GM13976 (cell line): ENCODE measurements at places on chromosomes 7 and 10.

GRCh38 chr10:31708474-31708873 is 220.2 kb downstream of the ARHGAP12 start:
- DNase-seq: no peak

DNA sequence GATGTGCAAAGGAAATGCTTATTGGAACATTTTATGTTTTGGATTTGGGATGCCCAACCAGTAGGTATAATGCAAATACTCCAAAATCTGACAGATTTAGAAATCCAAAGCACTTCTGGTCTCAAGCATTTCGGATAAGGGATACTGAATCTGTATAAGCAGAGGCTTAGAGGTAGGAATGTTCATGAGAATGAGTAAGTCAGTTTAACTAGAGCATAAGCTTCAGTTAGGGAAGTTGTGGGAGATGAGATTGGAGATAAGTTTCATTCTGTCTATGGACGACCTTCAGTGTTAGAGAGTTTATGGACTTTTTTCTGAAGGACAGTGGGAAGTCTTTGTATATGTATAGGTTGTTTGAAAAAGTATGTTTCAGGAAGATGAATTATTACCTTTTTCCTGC is 10.4 kb downstream of the TAX1BP1 start:
- no peak for DNase-seq

GRCh38 chr10:78578929-78579328 is 489.8 kb upstream of the ZMIZ1 start:
- no peak for DNase-seq

DNA sequence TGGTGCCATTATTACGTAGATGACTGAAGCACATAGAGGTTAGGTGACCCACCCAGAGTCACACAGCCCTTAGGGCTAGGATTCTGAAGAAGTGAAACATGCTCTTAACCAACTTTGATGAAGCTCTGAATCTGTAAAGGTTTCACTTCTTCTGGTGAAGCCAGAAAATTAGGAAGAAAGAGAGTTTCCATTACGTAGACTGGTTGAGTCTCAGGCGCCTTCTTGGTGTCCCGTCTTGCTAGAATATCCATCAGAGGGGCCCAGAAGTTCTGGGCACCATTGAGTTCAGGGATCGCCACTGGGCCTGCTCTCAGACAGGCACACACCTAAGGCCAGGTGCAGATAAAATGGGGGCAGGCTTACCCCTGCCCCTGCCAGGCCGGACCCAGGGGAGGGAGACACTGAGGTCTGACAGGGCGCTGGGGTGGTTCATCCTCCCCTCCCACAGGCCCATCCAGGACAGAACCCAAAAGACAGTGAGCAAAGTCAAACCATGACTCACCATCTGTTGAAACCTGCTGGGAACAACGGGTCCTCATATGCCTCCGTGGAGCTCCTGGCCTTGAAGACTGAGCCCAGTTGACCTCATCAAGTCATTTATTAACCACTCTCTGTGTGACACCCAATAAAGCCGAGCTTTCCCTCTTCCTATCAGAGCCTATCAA is 33.2 kb downstream of the DRGX start:
- peak; percentile 71 for DNase-seq

DNA sequence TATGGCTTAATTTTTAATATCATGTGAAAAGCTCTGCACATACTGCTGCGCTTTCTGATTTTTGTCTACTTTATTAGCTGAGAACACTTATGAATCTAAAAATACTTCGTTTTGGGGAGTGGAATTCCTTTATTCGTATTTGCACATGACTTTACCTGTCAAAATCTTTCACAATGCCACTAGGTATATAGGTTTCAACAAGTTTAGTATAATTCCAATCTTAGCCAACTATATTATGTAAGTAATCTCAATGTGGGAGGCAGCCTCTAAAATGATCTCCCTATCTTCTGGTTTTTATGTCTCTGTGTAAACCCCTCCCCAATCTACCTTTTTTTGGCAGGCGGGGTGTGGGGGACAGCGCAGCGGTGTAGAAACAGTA is 55.3 kb downstream of the PARD3 start:
- DNase-seq: no peak

GRCh38 chr10:132638130-132638515 is 100.5 kb downstream of the INPP5A start:
- DNase-seq: no peak

DNA sequence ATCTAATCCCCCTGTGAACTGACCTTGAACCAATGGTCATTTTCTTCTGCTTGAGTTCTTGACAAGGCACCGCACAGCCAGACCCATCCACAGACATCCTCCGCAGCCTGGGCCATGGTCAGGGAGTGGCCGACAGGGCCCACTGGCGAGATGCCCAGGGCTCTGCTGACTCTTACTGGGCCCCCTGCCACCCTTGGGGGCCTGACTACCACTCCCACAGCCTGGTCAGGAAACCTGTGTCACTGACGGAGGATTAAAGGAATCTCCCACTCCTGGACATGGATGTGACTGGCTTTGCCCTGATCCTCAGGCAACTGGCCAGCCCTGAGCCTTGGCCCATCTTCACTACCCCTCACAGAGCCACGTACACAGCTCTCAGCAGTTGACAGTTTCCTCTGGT is 50.4 kb upstream of the ENO4 start:
- no peak for DNase-seq

DNA sequence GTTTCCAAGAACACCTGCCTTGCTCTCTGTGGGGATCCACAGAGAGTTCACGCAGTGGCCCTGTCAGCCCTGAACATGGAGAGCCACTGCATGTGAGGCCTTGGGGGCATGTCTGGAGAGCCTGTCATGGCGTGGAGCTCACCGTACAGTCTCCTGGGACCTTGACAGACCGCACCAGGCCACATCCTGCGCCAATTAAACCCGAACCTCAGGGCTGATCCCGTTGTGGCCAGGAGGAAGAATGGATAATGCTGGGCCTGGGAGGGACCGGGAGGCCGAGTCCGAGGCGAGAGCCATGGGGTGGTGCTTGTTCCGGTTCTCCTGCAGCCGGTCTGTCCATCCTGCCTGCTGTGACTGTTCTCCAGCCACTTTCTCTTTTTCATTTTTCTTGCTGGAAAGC is 68.7 kb downstream of the DNAJB6 start:
- DNase-seq: no peak

DNA sequence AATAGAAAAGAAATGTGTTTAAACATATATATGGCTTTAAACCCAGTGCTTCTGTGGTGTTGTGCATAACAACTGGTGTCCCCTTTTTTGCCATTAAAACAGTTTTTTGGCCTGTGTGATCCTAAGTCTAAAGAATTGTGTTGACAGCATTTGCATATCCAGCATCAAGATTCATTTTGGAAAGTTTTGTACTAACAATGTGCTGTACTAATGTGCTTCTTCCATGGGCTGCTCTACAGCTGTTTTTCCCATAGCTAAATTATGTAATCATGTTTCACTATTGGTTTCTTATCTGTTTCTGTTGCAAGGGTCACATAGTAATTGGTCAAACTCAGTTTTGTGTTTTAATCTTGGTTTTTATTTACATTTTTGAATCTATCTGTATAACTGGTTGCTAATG is 5.5 kb downstream of the CNNM2 start:
- DNase-seq: no peak

DNA sequence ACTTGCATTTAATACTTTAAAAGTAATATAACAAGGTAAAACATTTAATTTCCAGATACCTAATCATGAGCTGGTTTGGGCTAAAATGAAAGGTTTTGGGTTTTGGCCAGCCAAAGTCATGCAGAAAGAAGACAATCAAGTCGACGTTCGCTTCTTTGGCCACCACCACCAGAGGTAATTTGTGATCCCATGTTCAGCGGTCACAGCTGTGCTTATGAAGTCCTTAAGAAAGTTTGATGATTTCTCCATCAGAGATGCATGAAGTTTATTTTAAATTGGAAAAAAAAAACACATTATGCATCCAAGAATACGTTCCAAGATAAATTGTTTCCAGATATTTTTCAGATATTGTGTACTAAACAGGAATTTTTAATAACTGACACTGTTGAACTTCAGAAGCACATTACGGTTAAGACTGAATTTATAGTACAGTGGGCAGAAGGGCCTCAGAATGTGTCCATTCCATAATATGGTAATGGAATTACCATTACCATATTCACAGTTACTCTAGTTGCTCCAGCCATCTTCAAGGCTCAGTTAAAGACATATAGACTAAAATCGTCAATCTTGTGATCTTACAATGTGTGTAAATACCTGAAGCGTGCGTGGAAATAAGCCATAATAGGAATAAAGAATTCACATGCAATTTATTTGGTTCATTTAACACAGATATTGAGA is 106.8 kb downstream of the ZMYND11 start:
- no peak for DNase-seq

DNA sequence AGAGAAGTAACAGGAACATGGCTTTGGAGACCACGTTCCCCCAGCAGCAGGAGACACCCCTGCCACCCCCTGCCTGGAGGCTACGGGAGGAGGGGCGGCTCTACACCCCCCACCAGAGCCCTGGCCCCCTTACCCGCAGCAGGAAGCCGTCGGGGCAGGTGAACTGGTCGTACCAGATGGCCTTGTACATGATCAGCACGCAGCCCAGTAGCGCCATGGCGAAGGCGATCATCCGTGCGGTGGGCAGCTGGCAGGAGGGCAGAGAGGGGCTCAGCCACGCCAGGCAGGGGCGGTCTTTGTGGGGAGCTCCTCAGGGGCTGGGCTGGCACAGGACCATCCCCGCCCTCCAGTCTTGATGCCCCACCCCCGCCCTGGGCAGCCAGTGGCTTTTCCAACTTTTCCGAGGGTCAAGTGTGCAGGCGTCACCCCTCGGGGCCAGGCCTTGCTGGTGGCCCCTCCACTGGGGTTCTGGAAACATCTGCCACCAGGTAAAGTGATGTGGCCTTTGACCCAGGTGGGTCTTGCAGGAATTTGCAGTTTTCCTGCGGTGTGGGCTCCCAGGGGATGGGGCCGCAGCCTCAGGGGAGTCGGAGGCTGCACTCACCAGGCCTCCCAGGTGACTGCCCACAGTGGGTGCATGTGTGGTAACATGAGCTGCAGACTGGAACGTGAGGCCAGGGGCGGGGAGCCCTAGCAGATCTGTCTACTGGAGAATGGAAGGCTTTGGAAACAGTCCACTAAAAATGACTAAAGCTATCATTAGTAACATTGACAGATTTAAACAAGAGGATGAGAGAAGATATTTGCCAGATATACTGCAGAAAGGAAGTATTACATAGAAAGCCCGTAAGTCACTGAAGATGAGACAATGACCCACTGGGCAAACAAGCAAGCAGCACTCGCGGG is 9.7 kb downstream of the CALY start:
- no peak for DNase-seq

- DNase-seq: no peak
Measured at GRCh38 chr7:130878785-130879184, 144.8 kb upstream of the KLF14 start.

DNA sequence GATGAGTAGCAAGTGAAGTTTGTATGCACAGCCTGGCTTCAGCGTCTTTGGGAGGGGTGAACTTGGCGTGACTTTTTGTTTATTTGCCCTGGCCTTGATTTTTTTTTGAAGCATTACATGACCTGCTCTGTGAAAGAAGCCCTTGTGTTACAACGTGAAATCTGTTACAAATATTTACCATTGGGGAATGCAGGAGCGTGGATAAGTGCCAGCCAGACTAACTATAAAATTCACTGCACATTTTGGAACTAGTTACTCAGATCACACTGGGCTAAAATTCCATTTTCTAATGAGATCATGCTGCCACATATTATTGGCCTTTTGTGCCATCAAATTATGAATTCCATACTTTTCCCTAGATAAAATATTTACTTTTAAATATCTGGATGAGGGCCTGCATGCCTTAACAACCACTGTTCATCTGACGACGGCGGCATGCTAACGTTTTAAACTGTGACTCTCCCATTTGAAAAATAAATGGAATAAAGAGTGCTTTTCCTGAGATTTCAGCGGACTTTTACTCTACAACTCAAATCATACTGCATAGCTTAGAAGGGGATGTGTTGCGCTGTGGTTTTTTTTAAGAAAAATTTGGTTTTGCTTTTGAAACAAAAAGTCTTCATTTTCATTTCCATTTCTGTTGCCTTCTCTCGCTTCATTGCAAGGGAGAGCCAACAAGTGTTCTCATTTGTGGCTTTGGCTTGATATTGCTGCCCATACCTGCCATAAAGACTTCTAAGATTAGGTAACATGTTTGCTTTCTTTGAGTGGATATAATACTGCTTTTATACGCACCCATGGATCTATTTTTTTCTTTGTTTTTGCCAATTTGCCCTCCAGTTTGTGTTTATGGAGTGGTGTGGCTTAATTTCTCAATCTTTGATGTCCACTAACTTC is 352.2 kb downstream of the TFEC start:
- no peak for DNase-seq

GRCh38 chr7:132182992-132183391 is 393.3 kb downstream of the PLXNA4 start:
- no peak for DNase-seq

DNA sequence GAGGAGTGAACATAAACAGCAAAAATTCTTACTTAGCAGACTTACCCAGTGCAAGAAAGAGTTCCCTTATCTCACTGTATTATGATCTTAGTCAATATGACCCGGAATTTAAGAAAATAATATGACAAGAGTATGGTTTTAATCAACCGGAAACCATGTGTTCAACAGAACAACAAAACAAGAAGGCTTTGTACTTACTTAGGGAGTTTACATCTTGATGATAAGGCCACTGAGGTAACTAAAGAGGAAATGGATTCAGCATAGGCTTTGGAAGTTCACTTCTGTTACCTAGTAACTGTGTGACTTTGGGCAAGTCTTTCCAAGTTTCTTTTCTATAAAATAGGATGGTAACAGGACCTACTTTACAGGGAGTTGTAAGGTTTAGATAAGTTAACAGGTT is 7.4 kb upstream of the FAS start:
- DNase-seq: no peak

DNA sequence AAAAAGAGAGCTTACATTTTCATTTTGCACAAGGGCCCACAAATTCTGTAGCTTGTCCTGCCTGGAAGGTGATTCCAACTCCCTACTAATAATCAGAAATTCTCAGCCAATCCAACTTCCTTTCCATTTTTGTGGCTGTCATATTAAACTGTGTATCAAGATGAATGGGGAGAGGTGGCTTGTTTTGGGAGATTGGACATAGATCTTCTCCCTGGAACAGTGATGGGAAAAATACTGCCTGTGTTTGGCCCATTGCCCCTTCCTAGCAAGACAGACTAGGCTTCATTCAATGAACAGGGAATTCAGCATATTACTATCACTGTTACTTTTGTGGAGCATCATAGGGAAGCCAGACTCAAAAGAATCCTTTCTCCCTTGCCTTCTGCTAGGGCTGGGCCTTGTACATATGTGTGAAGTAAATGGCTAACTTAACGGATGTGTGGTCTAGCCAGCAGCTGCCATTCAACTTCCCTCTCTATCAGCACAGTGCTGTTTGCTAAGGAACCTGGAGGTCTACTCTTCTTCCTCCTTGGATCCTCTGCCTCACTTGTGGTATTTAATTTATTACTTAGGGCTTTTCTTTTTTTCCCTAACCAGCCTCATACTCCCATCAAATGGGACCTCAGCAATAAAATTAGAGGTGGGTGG is 326.0 kb downstream of the BICC1 start:
- no peak for DNase-seq

- DNase-seq: no peak
Measured at GRCh38 chr7:38840736-38841460, 68.1 kb downstream of the VPS41 start.

DNA sequence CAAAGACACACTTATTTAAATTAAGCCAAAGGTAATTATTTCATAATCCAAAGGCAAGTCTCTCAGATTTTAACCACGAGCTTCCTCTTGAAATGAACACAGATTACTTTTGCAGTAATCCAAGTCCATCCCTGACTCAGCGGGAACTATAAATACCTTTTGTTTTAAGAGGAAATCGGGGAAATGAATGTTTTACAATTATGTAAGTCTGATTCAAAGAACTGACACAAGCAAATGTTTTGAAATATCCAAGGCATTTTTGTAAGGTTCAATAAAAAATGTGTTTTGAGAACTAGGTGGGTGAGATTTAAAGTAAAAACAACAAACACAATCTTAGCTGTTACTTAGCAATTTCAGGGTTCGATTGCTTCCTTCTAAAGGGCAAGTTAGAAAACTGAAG is 179.8 kb upstream of the ASAH2 start:
- DNase-seq: no peak
